ENCODE measurements at places on chromosomes 6 and 20.

DNA sequence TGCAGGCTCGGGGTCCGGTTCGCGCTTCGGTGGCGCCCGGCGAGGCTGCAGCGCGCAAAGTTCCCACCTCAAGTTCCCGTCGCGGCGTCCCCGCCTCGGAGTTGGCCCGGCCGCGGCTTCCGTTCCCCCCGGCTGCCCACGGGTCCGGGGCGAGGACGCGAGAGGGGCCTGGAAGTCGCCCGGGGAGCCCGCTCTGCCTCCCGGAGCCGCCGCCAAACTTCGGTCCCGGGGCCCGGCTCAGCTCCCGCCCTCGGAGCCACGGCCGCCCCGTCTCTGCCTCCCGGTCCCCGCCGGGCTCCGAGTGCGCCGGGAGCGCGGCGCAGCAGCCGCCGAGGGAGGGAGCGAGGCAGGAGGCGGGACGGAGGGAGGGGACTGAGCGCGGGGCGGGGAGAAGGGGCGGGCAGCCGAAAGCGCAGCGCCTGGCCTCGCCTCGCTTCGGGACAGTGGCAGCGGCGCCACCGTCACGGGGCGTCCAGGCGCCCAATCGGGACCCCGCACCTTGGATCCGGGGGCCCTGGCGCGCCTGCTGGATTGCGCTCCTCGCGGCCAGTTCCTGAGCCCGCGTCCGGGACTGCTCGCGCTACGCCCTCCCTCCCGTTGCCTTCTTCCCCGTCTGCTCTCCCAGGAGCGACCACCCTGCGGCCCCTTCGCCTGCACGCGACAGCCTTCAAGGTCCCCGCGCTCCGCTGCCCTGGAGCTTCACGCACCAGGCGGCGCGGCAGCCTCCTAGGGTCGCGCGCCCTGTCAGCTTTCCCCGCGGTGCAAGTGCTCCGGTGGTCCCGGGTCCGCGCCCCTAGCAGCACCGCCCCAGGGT lies at the start of gene KCNG1:
Gene KCNG1, minus strand, starts transcription at position 305 of the 814 bp plus-strand sequence. CDS start 12,769 bp downstream, outside the sequence.
- DNase-seq: no peak

- DNase-seq: no peak
Measured at GRCh38 chr6:11043961-11044711, at the start of gene ELOVL2. ELOVL2 (minus strand) TSS chr6:11044305; CDS start chr6:11044230, 75 bp downstream.

DNA sequence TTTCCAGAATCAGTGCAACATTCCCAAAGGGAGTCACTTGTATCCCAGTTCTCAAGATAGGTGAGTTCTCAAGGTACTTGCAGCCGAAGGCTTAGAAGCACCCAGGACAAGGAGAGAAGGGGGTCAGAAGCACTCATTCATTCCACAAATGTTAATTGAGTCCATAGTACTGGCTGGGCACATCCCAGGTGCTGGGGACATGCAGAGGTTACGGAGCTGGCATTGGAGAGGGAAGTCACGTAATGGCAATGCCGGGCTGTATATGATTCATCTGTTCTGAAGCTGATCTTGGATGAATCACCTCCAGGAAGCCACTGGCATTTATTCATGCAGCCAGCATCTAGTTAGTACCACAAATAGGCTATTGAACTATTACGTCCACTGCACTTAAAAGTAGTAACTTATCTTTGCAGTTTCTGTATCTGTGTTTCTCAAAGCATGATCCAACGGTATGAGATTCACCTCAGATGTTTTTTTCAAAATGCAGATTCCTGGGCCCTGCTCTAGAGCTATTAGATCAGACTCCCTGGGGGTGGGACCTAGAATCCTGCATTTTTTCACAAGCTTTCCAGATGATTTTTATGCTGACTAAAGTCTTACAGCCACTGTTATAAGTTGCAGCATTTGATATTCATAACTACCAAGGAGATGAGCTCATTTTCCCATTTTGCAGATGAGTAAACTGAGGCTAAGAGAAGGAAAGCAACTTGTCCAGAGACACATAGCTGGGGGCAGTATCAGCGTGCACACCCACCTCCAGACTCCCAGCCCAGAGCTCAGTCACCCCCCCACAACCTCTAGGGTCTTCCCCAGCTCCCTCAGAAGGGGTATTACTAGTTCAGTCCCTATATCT lies 44.1 kb upstream of the ID1 start:
- DNase-seq: no peak

GRCh38 chr20:19943061-19943521 lies 74.1 kb upstream of the NAA20 start:
- DNase-seq: peak; percentile 64

DNA sequence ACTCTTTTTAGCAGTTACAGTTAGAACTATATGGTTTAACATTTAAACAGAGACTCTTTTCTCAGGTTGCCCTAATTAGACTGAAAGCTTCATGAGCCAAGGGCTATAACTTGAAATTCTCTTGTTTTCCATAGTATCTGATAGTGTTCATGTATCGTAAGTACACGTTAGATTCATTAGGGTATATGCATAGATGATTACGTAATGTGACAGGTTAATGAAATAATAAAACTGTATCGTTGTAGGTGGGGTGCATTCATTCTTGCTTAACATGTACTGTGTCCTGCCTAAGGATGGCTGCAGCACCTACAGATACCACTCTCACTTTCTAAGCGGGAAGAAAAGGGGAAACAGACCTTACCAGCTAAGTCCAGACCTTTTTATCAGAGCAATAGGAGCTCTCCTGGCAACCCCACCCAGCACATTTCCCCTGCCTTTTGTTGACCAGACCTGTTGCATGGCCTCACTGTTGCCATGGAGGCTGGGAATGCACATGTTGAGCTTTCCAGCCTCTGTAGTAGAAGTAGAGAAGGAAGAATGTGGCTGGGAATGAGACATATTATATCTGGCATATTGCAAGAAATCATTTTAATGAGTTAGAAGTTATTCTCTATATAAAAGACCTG lies 83.0 kb downstream of the MAP3K4 start:
- DNase-seq: no peak

GRCh38 chr6:64170316-64170715 lies 534.7 kb downstream of the PHF3 start:
- no peak for DNase-seq

DNA sequence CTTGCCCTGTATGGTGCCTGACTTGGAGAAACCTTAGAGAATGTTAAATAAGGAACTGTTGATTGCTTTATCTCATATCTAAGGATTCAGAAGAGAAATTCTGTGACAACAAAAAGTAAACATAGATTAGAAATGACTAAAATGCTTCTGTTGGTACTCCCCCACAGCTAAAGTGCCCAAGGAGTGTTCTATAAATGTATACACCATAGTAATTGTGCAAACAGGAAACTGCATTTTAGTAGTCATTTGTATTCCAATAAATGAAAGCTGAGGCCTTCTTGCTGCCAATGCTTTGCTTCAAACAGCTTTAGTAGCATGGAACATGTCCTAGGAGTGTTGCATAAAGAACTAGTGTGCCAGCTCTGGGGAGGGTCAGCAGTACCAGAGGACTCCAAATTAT lies 343.7 kb upstream of the IRAK1BP1 start:
- DNase-seq: no peak
